ENCODE measurements at places on chromosomes 2 and 18.

GRCh38 chr18:42937436-42937835 lies 178.0 kb downstream of the RIT2 start:
- no peak for DNase-seq

DNA sequence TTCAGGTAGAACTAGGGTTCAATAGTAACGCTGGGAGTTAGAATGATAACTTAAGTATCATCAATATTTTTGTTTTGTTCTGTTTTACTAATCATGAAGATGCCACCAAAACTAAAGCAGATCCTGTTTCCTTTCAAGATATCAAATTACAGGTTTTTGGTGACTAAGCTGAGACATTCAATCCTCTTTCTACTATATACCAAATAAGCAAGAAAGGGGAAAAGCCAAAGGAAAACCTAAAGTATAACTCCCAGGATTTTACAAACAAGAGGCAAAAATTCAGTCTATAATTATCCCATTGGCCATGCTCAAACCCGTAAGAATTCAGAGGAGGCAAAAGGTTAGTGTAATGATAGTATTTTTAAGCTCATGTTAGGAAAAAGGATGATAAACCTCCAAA lies 175.2 kb upstream of the CCDC150 start:
- no peak for DNase-seq

DNA sequence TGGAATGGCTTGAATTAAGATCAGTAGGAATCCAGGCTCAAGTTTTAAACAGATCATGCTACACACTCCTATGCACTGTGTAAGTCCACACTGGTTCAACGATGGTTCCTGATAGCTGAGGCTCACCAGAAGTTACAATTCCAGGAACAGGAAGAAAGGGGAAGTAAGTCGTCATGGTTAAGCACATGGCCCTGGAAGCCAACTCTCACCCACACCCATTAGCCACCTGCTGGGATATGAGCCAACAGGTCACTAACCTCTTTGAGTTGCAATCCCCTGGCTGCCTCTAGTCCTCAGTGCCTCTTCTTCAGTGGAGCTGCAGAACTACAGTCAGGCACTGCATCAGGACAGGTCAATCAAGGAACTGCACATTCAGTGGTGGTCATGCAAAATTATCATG lies 133.5 kb downstream of the TMEM182 start:
- no peak for DNase-seq

DNA sequence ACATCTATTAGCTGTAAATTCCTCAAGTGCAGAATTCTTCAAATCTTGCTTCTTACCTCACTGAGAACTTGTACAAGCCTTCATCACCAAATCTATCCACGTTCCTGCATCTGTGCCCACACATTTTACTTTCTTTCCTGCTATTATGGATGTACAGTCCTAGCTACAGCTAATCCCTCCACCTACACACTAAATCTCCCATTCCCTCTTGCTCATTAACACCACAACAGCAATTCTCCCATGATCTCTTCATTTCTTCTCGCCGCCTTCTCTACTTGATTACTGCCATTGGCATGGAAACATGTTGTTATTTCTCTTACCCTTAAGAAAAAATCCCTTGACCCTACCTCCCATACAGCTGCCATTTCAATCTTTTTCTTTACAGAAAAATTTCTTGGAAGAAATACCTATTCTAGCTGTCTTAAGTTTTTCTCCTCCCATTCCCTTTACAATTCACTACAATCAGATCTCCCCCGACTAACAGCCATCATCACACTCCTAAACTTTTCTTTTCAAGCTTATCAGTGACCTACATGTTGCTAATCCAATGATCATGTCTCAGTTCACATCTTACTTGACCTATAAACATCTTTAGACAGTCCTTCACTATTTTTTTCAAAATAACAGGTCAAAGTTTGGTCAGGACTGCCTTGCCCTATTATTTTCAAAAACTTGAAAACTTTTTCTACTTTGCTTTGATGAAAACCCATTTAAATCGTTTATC lies 41.0 kb downstream of the ROCK2 start:
- no peak for DNase-seq

DNA sequence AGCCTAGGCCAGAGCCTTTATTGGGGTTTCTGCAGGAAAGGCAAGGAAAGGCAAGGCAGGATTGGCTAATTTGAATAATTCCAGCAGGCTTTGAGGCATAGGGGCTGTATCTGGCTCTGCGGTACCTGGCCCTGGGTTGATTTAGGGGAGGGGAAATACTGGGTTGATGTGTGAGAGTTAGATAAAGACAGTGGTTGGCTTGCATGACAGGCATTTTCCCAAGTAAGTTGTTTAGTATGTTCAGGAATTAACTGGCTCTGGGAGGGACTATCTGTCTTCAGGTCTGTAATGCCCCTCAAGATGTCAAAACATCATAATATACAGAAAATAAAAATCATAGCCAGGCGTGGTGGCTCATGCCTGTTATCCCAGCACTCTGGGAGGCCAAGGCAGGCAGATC lies 98.7 kb downstream of the UBR3 start:
- DNase-seq: no peak

DNA sequence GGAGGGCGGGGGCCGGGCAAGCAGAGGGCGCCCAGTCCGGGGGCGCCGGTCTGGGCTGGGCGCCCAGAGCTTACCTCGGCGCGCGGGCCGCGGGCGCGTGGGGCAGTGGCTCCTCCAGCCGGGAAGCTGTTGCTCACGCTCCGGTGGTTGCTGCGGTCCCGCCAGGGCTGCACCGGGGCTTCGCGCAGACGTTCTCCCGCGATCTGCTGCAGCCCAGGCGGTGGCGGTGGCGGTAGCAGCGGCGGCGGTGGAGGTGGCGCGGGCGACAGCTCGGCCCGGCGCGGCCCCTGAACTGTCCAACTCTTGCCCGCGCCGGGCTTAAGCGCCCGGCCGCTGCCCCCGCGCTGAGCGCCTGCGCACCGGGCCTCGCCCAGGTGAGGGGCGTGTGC lies 391 bp downstream of the ZNF385B start:
- no peak for DNase-seq

Measured in naive B cell (primary cell).